ENCODE measurements at places on chromosomes 13 and 19.

DNA sequence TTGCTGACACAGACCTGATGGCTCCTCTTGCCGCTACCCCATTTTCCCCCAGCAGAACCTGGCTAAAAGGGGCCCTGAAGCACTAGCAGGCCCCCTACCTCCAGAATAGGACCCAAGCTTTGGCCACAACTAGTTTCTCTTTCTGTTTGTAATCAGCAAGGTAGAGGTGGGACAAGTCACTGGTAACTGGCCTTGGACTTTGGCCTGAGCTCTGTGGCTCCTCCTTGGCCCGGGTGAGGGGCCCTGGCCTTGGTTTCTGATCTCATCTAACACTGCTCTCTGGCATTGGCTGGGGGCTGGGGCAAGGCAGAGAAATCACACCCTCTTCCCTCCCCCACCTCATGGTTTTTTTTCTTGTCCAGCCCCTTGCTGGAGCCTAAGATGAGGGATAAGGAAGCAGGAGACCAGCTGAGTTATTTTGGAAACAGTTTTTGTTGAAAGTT is 2.1 kb downstream of the CALM3 start:
- no peak for DNase-seq

DNA sequence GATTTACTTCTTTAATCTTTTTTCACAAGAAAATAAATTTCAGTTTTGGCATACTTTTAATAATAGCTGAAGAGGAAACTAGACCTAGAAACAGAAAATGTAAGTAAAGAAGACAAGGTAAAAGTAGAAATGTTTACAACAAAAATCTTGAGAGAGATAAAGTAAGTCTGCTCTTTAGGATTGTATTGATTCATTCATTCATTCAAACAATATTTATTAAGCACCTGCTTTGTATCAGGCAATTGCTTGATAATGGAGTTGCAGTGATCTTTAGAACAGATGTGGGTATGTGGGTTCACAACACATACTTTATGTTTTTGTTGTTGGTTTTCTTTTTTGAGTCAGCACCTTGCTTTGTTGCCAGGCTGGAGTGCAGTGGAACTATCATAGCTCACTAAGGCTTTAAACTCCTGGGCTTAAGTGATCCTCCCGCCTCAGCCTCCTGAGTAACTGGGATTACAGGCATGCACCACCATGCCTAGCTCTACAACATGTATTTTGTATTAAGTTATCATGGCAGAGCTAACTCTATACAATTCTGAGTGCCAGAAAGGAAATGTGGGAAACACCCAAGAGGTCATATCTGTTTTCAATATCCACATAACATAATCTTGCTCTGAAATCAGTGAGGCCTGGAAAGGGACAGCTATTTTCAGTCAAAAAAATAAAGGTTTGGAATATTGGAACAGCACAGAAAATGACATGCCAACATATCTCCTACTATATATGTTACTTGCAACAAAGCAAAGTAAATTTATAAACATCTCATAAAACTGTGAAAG is 8.8 kb upstream of the SPART start:
- no peak for DNase-seq

DNA sequence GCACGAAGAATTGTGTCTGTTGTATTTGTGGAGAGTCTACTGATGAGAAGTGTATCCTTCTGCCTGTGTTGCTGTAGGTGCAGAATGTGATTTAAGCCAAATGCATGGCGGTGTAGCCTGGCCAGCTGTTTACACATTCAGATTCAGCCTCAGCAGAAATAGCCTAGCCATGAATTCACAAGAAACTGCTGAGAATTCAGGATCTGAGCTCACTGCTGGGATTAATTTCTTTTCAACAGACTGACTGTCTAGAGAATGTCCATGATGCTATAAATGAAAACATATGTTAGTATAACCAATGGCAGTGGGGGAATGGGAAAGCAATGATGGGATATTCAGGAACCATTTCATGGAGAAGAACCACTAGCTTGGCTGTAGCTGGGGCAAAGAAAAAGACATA is 77.4 kb upstream of the RNF113B start:
- no peak for DNase-seq

DNA sequence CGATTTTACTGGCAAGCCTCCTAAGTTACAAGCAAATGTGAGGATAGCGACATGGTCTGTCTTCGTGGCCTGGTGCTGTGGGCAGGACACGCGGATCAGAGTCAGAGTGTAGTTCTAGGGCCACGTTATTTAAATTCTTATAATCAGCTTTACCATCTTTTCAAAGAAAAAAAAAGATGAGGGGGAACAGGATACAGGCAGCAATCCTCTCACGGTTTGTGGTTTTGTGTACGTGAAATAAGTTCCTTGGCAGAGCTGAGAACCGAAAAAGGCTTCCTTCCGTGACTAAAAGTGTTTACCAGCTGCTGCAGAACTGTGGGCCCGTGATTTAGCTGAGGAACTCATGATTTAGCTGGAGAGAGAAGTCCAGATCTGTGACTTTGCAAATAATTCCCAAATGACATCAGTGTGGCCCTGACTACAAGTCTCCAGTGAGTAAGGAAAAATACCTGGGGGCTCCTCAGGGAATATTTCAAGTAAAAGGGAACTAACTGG is 27.2 kb downstream of the RCBTB2 start:
- peak; percentile 99 for DNase-seq

DNA sequence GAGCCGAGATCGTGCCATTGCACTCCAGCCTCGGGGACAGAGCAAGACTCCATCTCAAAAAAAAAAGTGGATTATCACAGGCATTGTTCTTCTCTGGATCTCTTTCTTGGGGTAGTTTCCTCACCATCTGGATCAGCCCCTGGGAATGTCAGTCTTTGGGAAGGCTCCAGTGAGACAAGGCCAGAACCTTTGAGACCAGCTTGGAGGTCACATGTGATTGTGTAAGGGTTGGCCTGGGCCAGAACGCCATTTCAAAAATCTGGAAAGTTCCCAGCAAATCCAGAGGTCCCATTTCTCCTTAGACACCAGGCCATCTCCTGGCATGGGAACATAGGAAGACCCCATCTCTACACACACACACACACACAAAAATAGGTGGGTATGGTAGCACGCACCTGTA is 14.2 kb upstream of the ANGPTL8 start:
- DNase-seq: no peak

DNA sequence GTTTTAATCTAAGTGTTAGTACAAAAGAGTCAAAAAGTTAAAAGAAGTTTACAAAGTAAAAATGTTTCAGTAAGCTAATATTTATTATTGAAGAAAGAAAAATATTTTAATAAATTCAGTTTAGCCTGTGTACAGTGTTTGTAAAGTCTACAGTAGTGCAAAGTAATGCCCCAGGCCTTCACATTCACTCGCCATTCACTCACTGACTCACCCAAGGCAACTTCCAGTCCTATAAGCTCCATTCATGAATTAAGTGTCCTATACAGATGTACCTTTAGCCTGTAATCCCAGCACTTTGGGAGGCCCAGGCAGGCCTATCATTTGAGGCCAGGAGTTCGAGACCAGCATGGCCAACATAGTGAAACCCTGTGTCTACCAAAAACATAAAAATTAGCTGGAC is 24.1 kb upstream of the AKAP11 start:
- DNase-seq: no peak

Data from common myeloid progenitor, CD34-positive (primary cell).